ENCODE measurements at places on chromosomes 2 and 18.

DNA sequence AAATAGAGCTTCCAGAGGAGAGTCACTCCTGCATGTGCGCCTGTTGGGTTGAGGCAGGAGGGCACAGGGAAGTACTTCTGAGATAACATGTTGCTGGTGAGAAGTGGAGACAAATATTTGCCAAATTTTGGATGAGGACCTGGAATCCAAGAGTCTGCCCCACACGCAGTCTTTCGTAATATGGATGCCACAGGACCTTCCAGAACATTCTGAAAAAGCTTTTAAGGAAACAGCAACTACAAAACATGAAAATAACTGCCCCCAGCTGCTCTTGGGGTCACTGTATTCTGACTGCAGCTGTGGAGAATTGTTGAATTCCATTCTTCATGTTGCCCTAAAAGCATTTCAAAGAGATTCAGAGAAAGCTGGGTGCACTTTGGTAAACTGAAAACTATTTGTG is 227.5 kb downstream of the C1D start:
- no peak for DNase-seq

GRCh38 chr2:167294776-167295140 is 406.5 kb downstream of the XIRP2 start:
- DNase-seq: no peak

DNA sequence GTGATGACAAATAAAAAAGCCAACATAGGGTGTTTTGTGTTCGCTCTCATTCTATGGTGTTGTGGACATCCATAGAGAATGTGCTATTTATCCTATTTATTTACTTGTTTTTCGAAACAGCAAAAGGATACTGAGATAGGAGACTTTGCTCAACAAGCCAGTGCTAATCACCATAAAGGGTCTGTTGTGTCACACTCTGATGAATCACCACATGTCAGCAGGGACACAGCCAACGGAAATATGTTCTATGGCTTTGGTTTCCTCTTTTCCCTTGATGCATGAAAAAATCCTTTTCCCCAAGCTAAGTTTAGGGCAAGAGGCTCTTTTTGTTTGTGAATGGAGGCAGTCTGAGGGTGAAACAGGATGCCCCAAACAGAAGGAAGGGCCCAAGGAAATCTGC is 154.3 kb downstream of the RNF152 start:
- peak; percentile 69 for DNase-seq

- DNase-seq: no peak
Measured at GRCh38 chr2:114614592-114614991, 172.2 kb downstream of the DPP10 start.

GRCh38 chr2:201250741-201251140 is 9.6 kb upstream of the CASP8 start:
- DNase-seq: no peak

GRCh38 chr2:165015052-165015642 is 59.8 kb upstream of the SLC38A11 start:
- peak; percentile 56 for DNase-seq

Measured in RPMI7951 (cell line).